ENCODE measurements at places on chromosomes 6 and 20.

GRCh38 chr20:17799575-17800227, 99.9 kb downstream of the BANF2 start:
- no peak for DNase-seq

DNA sequence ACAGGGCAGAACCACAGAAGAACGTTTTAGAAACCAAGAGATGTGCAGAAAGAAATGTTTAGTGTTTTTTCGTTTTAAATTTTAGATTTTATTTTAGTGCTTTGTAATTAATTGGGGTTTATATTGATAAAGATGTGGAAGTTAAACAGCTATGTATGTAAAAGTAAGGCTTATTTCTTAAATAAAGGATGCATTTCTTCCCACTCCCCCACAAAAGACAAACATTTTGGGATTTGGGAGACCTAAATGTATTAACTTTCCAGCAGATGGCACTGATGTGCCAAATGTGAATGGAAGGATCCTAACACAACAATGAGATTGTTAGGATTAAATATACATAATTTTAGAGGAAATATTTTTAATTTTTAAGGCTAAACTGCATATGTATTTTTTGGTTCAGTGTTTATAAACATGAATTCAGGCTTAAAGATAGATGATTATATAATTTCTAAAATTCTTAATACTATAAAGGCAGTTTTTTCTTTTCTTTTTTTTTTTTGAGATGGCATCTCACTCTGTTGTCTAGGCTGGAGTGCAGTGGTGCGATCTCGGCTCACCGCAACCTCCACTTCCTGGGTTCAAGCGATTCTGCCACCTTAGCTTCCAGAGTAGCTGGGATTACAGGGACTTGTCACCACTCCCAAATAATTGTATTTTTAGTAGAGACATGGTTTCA, 12.0 kb downstream of the PFDN4 start:
- DNase-seq: no peak

DNA sequence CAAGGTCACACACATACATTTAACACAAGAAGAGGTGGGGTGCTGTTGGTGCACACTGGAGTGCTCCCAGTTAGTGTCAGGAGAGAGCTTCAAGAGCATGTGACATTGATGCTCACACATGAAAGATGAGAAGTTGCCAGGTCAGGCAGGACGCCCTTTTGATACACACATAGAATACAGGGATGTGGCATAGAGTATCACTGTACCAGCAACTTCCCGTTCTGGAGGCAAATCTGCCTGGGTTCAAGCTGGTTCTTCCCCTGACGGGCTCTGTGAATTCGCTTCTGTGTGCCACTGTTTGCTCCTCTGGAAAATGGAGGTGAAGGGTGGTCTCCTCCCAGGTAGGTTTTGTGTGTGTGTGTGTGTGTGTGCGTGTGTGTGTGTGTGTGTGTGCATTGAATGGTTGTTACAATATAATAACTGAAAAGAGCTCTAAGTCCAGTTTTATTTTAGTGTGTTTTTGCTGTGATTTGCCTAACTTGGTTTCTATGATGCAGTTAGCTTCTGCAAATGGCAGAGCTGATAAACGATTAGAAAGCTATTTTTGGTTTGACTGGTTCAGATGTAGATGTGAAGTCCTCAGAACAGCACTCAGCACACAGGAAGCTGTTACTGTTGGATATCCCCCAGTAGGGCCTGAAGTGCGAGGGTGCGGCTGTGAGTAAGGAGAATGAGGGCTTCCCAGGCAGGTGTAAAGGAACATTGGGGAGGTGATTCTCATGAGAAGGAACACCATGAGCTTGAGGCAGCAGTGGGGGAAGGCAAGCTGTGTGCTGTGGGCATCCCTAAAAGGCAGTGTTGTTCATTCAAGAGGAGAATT, 53.4 kb downstream of the HIVEP1 start:
- DNase-seq: no peak

- DNase-seq: peak; percentile 54
Measured at GRCh38 chr6:153898360-153899059, 140.5 kb upstream of the OPRM1 start.

DNA sequence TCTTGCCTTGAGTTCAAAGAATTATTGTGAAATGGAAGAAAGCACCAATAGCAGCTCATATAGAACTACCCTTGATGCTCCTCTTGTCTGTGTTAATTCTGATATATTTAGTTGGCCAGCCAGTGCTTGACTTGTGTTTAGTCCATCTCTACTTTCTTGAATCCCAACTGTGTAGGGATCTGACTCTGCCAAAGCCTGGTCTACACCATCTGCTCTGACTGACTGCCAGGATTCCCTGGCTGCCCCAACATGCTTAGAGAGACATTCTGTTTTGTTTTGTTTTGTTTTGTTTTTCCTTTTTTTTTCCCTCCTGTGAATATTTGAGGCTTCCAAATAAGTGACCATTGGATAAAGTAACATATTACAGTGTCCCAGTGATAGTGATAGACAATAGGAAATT, 953.7 kb upstream of the MANEA start:
- no peak for DNase-seq

Data from transverse colon (tissue), 4 donors.